ENCODE measurements at places on chromosomes 5 and 9.
A peak's percentile ranks its signal among the peaks of the same experiment; 100 is the strongest.

GRCh38 chr5:169450464-169450863 lies 133.1 kb upstream of the SPDL1 start:
- no peaks in the 10 kb centered on the region for H3K4me1 ChIP-seq
- DNase-seq = no peak
- H3K27me3 ChIP-seq = no peaks in the 10 kb centered on the region
- H3K4me3 ChIP-seq = no peak overlapping the region

- no peaks in the 10 kb centered on the region for H3K4me1 ChIP-seq
- no peaks in the 10 kb centered on the region for H3K36me3 ChIP-seq
- H3K27ac ChIP-seq = no peak overlapping the region
- no peak for DNase-seq
- no peak overlapping the region for H3K4me3 ChIP-seq
Measured at GRCh38 chr9:105842023-105842644, 147.8 kb downstream of the TMEM38B start.

DNA sequence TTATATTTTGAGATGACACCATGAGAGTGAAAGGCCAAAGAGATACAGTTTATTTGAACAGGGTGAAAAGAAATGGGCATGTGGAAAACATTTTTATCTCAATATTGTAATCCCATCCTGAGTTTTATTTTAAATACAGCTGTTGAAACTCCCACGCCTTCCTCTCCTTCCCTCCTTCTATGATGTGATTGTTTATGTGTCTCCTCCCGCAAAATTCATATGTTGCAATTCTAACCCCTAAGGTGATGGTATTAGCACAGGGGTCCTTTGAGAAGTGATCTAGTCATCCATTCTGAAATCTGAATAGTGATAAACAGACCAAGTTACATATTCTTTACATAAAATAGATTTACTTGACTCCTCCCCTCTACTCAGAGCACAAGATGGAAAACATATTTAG lies 1275.4 kb upstream of the C9orf72 start:
- no peaks in the 10 kb centered on the region for H3K27me3 ChIP-seq
- H3K27ac ChIP-seq = no peak overlapping the region
- no peak for DNase-seq
- no peak overlapping the region for H3K4me3 ChIP-seq
- no peaks in the 10 kb centered on the region for H3K4me1 ChIP-seq

GRCh38 chr5:160173-160510 lies 31.2 kb upstream of the LRRC14B start:
- H3K36me3 ChIP-seq = no peaks in the 10 kb centered on the region
- no peak overlapping the region for H3K4me3 ChIP-seq
- no peak overlapping the region for H3K27ac ChIP-seq

DNA sequence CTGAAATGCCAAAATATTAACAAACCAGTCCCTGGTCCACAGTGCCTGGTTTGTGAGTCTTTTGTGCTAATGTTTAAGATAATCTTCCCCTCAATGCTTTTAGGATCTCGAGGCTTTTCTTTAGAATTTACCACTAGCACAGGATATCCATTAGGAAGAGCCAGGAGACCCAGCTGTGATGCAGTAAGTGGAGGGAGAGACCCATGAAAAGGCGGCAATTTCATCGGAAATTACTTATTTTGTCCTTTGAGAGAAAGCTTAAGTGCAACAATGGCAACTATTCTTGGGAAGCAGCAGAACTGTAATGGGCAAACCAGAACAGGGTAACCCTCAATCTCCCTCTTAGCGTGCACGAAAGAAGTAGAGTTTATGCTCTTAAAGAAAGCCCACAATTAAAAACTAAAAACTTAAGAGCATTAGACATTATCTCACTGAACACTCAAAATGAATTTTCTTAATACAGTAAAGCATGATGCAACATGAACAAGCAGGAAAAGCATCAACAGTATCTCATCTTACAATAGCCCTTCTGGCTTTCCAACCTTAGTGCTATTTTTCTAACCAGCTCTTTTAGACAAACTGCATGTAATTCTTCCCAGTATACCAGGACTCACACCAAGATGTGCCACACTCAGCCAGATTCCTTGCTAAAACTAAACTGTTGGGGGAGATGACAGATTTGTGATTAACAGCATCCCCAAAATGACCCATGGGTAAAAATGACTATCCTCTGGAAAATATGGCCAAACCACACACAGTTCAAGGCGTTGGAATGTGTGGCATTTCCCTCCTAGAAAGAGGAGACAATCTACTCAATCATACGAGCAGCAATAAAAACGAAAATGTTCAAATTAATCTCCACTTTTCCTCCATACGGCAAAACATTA lies 36.4 kb downstream of the PWWP2A start:
- no peak overlapping the region for H3K4me3 ChIP-seq
- no peak overlapping the region for H3K27ac ChIP-seq
- no peaks in the 10 kb centered on the region for H3K36me3 ChIP-seq
- DNase-seq = no peak

DNA sequence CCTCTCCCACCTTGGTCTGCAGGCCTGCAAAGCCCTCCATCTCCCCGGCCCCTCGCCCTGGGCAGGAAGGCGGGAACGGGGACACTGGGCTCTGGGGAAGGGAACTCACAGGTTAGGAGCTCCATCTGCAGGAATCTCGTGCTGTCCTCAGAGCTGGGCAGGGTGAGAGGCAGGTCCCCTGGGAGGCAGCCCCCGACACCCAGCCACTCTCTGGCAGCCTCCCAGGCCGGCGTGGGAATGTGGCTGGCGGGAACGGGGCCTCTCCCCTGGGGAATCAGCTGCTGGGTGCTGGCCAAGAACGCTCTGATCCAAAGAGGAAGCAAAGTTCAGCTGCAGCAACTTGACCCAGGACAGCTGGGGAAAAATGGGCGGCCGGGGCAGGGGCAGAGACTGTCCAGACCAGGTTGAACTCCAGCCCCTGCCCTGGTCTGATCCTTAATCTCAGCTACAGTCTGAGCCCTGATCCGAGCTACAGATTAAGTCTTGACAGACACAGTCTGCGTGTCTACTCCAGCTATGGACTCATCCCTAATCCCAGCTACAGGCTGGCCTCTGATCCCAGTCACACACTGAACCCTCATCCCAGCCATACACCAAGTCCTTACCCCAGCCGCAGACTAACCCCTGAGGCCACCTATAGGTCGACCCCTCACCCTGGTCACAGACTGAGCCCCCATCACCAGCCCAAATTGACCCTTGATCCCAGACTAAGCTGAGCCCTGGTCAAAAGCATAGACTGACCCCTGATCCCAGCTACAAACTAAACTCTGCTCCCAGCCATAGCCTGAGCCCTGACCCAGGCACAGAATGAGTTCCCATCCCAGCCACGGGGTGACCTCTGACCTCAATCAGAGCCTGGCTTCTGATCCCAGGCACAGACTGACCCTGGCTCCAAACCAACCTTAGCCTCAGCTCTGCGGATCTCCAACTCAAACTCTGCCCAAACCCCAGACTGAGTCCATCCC lies 37.3 kb upstream of the EGFL7 start:
- peak overlapping the region; percentile 16 for H3K27ac ChIP-seq
- H3K27me3 ChIP-seq = no peaks in the 10 kb centered on the region
- peak overlapping the region; percentile 17 for H3K4me3 ChIP-seq
- H3K4me1 ChIP-seq = no peaks in the 10 kb centered on the region
- H3K36me3 ChIP-seq = no peaks in the 10 kb centered on the region
- DNase-seq = peak; percentile 46

- H3K27me3 ChIP-seq = no peaks in the 10 kb centered on the region
- H3K27ac ChIP-seq = no peak overlapping the region
- H3K36me3 ChIP-seq = no peaks in the 10 kb centered on the region
- H3K4me1 ChIP-seq = no peaks in the 10 kb centered on the region
- DNase-seq = no peak
- H3K4me3 ChIP-seq = no peak overlapping the region
Measured at GRCh38 chr9:116901260-116901659, 214.2 kb downstream of the TRIM32 start.

- no peaks in the 10 kb centered on the region for H3K4me1 ChIP-seq
- no peak overlapping the region for H3K27ac ChIP-seq
- H3K36me3 ChIP-seq = no peaks in the 10 kb centered on the region
- H3K4me3 ChIP-seq = no peak overlapping the region
- no peaks in the 10 kb centered on the region for H3K27me3 ChIP-seq
Measured at GRCh38 chr5:5342784-5343183, 79.7 kb upstream of the ICE1 start.

- no peaks in the 10 kb centered on the region for H3K27me3 ChIP-seq
- no peak for DNase-seq
- H3K27ac ChIP-seq = no peak overlapping the region
- H3K4me1 ChIP-seq = no peaks in the 10 kb centered on the region
- no peaks in the 10 kb centered on the region for H3K36me3 ChIP-seq
Measured at GRCh38 chr5:14879393-14879792, 7.8 kb upstream of the ANKH start.

DNA sequence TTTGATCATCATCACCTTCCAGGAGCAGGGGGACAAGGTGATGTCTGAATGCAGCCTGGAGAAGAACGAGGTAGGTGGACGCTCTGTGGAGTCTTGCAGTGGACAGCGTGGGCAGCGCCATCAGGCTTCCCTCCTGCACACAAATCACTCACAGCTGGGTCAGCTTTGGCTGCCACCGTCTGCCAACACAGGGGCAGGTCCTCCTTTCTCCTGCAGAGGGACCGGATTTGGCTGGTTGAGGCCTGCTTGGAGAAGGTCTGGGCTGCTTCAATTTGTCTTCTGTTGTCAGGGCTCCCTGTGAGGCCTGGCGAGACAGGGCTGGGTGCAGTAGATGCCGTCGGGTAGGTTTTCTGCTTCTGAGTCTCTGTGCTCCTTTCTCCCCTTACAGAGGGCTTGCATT lies 180.6 kb downstream of the CACNA1B start:
- no peaks in the 10 kb centered on the region for H3K27me3 ChIP-seq
- H3K27ac ChIP-seq = no peak overlapping the region
- H3K4me1 ChIP-seq = no peaks in the 10 kb centered on the region
- DNase-seq = peak; percentile 31
- no peak overlapping the region for H3K4me3 ChIP-seq
- no peaks in the 10 kb centered on the region for H3K36me3 ChIP-seq

DNA sequence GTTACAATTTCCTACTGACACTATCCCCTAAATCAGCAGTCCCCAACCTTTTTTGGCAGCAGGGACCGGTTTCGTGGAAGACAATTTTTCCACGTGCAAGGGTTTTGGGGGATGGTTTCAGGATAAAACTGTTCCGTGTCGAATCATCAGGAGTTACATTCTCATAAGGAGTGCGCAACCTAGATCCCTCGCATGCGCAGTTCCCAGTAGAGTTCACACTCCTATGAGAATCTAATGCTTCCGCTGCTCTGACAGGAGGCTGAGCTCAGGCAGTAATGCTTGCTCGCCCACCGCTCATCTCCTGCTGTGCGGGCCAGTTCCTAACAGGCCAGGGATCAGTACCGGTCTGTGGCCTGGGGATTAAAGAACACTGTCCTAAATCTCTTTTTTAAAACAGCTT lies 13.2 kb upstream of the NFIL3 start:
- no peak overlapping the region for H3K27ac ChIP-seq
- no peak for DNase-seq
- no peaks in the 10 kb centered on the region for H3K36me3 ChIP-seq
- H3K4me3 ChIP-seq = no peak overlapping the region
- H3K27me3 ChIP-seq = no peaks in the 10 kb centered on the region

- H3K36me3 ChIP-seq = no peaks in the 10 kb centered on the region
- no peak overlapping the region for H3K27ac ChIP-seq
- H3K27me3 ChIP-seq = no peaks in the 10 kb centered on the region
- H3K4me3 ChIP-seq = no peak overlapping the region
- DNase-seq = no peak
Measured at GRCh38 chr5:157484768-157485167, 24.8 kb downstream of the NIPAL4 start.

DNA sequence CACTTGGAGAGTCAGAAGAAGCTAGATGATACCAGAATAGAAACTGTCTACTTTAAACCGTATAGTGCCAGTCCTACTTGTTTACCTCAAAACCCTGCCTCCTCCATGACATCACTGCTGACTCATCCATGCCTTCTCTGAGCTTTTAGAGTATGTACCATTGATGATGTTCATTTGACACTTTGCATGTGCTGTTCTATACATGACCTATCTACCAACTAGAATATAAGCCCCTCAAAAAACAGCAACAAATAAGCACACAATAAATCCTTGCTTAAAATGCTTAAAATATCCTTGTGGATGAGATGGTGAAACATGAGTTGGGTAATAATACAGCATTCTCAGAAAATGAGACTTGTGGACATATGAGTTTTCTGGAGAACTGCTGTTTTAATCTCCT lies 2.6 kb downstream of the CTNNAL1 start:
- H3K27me3 ChIP-seq = no peaks in the 10 kb centered on the region
- no peak overlapping the region for H3K4me3 ChIP-seq
- peak overlapping the region; percentile 93 for H3K27ac ChIP-seq
- H3K4me1 ChIP-seq = no peaks in the 10 kb centered on the region
- no peak for DNase-seq

DNA sequence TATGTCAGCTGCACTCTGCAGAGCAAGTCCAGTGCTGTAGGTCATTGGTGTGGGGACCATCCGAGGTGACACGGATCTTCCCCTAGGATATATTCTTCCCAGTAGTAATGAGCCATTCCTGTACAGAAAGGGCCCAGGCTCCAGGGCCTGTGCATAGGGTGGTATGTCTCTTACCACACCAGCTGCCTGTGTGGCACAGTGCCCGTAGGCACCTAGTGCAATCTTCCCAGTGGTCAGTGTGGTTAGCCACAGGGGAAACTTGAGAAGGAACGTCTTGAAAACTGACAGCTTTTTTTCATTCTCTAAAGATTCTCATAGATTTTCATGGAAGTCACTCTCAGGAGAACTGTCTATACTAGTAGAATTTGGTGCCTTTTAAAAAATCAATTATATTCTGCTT lies 39.8 kb downstream of the CYSTM1 start:
- H3K36me3 ChIP-seq = no peaks in the 10 kb centered on the region
- no peak for DNase-seq
- H3K27ac ChIP-seq = no peak overlapping the region
- H3K4me1 ChIP-seq = no peaks in the 10 kb centered on the region

- H3K27ac ChIP-seq = no peak overlapping the region
- DNase-seq = no peak
- no peak overlapping the region for H3K4me3 ChIP-seq
- H3K27me3 ChIP-seq = no peaks in the 10 kb centered on the region
- no peaks in the 10 kb centered on the region for H3K36me3 ChIP-seq
Measured at GRCh38 chr5:81794226-81794625, 43.3 kb upstream of the SSBP2 start.

GRCh38 chr9:89278997-89279739 lies 31.8 kb upstream of the CKS2 start:
- no peak overlapping the region for H3K27ac ChIP-seq
- no peak overlapping the region for H3K4me3 ChIP-seq
- no peak for DNase-seq
- no peaks in the 10 kb centered on the region for H3K27me3 ChIP-seq
- H3K4me1 ChIP-seq = no peaks in the 10 kb centered on the region

GRCh38 chr9:27755846-27756245 lies 182.6 kb upstream of the C9orf72 start:
- no peak for DNase-seq
- H3K4me1 ChIP-seq = no peaks in the 10 kb centered on the region
- H3K36me3 ChIP-seq = no peaks in the 10 kb centered on the region
- H3K4me3 ChIP-seq = no peak overlapping the region
- H3K27me3 ChIP-seq = no peaks in the 10 kb centered on the region
- H3K27ac ChIP-seq = no peak overlapping the region
